ENCODE measurements at places on chromosomes 13 and 19.

GRCh38 chr13:39273953-39274738 lies 235.9 kb downstream of the NHLRC3 start:
- no peak for DNase-seq

DNA sequence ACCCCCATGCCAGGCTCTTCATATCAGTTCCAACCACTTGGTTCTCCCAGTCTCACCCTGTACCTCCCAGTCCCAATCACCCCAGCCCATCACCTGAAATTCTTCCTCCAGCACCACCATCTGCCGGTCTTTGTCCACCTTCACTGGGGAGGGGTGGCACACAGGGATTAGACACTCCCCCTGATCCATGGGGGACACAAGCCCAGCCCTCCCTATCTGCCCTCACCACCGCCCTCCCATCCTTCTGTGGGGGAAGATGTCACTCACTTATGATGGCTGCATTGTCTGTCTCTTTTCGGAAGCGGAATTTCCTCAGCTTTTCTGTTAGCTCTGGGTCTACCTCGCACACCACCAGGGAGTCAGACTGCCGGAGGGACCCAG lies 685 bp downstream of the GMFG start:
- no peak for DNase-seq

DNA sequence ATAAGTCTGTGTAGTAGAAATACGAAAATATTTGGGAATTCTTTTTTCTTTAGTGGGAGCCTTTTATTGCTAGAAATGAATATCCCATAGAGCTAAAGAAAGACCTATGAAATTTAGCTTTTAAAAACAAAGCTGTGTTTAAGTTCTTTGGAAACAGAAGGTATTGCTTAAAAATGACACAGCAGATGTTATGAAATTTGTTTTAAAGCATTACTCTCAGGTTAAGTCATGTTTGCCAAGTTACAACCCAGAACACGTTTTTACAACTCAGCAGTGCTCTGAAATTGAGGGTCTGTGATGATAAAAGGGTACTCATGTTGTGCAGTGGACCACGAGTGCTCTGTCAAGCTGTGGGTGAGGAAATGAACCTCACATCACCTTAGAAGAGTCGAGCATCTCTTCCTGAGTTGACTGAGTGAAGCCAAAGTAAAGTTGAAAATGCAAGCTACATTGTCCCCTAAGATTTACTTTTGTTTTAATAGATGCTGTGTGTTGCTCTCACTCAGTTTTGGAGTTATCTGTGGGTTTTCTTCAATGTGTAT lies 161.1 kb downstream of the SHISA2 start:
- DNase-seq: no peak

GRCh38 chr13:106681536-106681935 lies 113.6 kb upstream of the ARGLU1 start:
- no peak for DNase-seq

- DNase-seq: no peak
Measured at GRCh38 chr19:12913011-12913561, 6.0 kb downstream of the SYCE2 start.

GRCh38 chr19:39192846-39193245 lies 3.9 kb upstream of the NCCRP1 start:
- DNase-seq: no peak

GRCh38 chr13:99282264-99283231 lies 24.4 kb upstream of the GPR18 start:
- no peak for DNase-seq

DNA sequence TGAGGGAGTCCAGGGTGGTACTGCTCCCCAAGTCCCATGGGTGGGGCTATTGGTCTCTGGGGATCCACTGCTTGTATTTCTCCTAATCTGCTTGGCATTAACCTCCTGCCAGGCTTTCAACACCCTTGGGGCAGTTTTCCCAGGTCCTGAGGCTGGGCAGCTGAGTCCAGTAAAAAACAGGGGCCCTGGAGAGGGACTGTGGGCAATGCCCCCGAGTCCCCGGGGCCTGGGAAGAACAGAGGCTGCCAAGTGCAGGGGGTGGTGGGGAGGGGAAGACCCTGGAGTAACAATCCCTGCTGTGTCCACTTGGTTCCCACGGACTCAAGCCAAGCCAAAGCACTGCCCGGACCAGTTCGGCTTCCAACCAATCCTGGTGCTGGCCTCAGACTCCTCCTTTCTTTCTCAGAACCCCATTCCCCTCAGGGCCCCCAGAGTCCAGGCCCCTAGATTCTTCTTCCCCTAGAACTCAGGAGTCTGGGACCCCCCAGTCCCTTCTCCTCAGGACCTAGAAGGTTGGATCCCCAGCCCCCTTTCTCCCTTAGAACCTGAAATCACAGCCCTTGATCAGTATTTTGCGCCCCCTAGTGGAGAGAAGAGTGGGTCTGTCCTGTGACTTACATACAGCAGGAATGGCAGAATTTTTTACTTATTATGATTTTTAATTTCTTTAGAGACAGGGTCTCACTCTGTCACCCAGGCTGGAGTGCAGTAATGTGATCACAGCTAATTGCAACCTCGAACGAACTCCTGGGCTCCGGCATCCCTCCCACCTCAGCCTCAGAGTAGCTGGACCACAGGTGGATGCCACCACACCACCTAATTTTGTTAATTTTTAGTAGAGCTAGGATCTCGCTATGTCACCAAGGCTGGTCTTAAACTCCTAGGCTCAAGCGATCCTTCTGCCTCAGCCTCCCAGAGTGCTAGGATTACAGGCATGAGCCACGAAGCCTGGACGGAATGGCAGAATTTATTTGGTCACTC lies 3.7 kb upstream of the CLPTM1 start:
- peak; percentile 53 for DNase-seq

GRCh38 chr13:36528105-36528504 lies 95.8 kb downstream of the CCNA1 start:
- no peak for DNase-seq

DNA sequence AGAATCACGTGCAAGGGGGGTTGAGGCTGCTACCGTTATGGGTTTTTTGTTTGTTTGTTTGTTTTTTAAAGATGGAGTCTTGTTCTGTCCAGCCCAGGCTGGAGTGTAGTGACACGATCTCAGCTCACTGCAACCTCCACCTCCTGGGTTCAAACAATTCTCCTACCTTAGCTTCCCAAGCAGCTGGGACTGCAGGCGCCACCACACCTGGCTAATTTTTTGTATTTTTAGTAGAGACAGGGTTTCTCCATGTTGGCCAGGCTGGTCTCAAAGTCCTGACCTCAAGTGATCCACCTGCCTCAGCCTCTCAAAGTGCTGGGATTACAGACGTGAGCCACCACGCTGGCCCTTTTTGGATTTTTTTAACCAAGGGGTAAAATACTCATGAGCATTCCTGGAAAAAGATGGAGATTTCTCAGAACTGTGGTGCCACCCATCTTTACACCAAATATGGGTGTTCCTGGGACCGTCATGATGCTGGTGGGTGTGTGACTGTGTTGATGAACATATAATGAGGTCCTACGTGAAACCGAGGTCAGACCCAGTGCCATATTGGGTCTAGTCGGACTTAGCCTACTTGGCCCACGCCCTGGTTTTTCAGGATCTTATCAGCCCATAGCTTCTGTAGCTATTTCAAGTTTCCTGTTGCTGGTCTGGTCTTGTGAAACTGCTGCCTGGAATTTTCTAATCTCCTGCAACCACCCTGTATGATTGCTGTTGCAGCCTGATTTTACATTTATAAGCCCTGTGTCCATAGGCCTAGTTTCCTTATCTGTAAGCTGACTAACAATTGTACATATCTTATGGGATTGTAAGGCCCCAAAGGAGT lies 6.2 kb downstream of the PPP1R15A start:
- DNase-seq: peak; percentile 14

DNA sequence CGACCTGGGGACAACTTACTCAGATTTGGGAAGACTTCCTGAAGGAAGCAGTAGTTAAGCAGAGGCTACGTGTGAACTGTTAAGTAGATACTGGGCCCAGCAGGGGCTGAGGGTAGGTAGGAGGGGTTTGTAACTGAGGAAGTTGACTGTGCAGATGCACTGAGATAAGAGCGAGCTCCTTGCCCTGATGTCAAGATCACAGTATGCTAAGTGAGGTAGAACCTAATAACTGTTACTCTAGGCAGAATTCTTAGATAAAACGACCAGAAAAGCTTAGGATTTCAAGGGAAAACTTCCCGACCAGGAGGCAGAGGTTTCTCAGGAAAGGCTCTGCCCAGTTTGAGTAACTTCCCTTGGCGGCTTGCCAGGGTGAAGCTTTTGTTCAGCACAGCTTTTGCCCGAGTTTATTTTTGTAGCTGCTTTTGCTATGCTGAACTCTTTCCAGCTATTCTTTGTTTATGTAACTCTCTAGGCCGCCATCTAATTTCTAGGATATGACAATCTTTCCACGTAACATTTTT lies 632.1 kb downstream of the DIAPH3 start:
- DNase-seq: no peak

DNA sequence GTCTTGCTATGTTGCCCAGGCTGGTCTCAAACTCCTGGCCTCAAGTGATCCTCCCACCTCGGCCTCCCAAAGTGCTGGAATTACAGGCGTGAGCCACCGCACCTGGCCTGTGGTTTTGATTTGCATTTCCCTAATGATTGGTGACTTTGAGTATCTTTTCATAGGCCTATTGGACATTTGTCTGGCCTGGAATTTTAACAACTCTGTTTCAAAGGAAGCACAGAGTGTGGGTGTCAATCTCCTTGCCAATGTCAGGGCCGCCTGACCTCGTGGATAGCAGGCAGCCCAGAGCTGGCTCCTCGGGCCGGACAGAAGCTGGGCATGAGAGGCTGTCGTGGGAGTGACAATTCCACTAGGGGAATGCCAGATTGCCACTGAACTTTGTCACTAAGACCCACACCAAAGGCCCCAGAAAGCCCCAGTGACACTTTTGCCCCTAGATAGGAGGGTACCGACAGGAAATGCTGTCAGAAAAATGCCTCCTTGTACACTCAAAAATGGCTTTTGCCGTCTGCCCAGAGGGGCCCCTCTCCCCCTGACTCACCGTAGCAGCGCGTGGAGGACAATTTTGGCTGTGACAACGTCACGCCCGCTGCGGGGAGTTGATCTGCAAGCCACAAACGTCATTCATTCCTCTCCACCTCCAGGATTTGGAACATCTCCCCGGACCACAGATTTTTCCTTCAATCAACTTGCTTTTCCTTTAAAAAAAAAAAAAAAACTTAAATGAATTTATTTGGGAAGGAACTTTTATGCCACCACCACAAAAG lies 11.7 kb upstream of the ADGRE5 start:
- peak; percentile 61 for DNase-seq

DNA sequence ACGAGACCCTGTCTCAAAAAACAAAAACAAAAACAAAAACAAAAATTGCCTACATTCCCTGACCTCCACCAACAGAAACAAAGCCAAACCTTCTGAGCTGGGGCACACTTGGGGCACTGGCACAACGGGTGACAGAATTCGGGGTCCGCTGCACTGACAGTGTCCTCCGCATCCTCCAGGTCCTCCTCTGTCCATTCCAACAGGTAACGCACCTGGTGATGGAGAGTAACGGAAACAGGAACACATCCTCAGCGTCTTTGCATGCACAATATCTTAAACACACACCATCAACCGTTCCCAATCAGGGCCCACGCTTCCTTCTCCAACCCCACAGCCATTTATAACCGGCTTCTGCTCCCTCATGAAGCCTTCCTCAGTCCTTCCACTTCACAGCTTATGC lies 34.6 kb downstream of the PDCD5 start:
- no peak for DNase-seq

DNA sequence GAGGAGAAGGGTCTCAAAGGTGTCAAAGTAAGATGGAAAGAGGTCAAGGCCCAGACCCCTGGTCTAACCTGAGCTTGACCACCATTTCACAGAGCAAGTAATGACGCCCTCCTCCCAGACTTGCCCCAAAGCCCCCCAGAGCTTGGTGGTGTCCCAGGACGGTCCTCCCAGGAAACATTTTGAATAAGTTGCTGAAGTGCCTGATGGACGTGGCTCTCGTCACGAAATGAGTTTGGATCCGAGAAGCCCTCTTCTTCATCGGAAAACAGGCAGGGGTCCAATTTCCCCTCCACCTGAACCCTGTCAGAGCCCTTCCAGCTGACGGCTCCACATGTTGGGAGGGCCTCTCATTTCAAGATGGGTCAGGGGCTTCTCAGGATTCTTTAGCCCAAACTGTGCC lies 54.5 kb upstream of the TPM4 start:
- DNase-seq: no peak

DNA sequence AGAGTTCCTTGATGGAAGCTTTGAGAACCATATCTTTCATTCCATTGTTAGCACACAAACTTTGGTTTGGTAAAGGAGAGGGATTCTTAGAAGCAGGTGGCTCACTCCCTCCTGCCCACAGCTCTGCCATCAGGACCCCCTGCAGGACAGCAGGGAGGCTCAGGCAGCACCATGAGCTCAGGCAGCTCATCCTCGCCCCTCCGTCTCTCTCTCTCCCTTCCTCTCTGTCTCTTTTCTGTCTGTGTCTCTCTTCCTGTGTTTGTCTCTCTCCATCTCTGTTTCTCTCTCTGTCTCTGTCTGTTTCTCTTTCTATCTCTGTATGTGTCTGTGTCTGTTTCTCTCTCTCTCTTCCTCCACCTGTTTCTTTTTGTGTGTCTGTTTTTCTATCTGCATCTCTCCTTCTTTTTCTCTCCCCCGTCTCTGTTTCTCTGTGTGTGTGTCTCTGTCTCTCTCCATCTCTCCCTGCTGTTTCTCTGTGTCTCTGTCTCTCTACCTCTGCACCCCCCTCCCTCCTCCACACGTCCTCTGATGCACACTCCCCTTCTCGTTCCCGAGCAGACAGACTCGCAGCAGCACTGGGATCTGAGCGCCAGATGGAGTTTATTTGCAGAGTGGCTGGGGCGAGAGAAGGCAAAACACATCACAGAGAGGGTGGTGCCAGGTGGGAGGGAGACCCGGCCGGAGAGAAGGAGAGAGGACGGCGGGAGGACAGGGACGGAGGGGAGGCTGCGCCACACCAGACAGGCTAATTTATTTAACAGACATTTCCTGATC lies 8.7 kb downstream of the SBK2 start:
- DNase-seq: no peak

GRCh38 chr19:58368561-58369360 lies 6.2 kb upstream of the ZNF497 start:
- DNase-seq: no peak

DNA sequence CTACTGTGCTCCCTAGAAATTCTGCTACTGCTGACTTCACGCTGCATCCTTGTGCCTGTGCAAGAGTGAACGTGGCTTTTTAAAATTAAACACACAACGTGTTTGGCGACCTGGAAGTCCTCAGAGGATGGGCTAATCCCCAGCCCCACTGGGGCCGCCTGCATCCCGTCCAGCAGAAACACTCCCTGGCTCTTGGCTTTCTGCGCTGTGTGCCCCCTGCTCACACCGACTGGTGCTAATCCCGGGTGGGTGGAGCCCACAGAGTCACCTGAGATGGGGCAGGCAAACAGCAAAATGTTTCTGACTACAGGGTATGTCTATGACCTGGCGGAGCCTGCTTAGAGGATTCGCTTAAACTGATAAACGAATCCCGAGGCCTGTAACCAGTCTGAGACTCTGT lies 15.1 kb downstream of the CAPS start:
- DNase-seq: no peak

Data from bone marrow (tissue), 2 donors.